Osteocyte (in vitro differentiated cells): ENCODE measurements at places on chromosomes 4 and X.

GRCh38 chr4:60737858-60738257, 462.3 kb upstream of the ADGRL3 start:
- no peak for DNase-seq

GRCh38 chr4:127978930-127979329, 13.7 kb downstream of the ABHD18 start:
- no peak for DNase-seq

DNA sequence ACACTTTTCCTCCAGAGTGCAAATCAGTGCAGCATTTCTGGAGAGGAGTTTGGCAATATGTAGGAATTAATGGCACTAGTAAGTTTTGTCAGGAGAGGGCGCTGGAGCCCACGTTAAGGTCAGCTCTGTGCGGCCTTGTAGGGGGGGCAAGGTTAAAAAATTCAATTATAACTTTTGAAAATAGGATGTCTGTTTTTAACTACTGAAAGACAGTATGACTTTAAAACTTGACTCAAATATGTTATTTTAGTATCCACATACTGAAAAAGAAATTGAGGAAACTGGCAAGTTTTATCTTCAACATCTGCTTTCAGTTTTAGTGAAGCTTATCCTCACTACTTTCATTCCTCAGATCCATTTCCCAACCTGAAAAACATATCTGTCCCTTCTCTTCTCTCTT, 30.9 kb upstream of the HSD17B13 start:
- no peak for DNase-seq

GRCh38 chr4:129322920-129323319, 227.0 kb downstream of the C4orf33 start:
- DNase-seq, result no peak

DNA sequence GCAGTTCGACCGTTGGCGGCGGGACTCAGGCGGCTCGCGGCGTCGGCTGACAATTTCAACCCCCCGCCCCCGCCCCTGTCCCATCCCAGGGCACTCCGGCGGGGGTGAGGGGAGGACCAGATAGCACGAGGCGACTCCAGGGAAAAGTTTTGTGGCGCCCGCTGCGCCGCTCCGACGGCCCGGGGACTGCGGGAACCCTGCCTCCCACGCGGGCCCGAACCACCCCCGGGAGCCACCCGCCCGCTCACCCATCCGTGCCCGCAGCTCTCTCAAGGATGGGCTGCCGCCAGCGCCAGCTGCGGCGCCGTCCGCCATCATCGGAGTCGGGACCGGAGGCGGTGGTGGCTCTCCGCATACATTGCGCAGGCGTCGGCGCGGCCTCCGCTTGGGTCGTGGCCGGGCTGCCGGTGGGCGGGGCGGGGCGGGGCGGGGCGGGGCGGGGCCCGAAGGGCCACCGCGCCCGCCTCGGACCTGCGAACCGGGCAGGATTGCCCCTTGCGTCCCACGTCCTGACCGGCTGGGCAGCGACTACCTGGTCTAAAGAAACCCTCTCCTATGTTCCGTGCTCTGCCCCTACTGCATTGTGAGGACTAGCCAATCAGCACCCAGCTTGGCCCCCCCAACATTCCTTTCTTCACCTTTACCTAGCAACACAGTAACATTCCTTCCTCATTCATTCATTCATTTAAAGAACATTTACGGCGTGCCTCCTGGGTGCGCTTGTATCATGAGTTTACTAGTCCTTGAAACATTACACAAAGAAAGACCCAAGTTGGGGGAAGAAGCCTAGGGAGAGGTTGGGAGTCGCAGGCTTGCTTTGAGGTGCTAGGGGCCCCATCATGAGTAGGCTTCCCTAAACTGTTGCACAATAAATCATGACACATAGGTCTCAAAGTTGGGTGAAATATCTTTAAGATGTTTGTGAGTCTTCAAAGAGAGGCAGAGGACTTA, at the start of gene MAP7D3:
Gene MAP7D3, minus strand, starts transcription at position 360 of the 951 bp plus-strand sequence. Its CDS starts 42 bp downstream, at position 318.
- DNase-seq, result peak; percentile 87

DNA sequence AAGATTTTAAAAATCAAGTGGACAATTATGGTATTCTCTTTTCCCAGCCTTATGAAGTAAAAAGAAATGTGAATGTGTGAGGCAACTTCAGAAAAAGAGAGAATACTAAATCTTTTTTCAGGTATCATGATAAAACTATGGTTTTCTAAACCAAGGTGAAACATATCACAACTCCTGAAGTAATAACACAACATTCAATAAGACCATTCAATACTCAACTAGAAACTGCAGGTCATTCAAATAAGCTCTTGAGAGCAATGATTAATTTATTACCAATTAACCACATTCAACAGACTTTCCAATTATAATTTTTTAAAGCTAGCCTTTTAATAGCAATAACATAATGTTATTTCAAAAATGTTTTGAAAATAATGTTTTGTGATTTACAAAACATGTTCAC, 35.8 kb downstream of the SLC10A7 start:
- no peak for DNase-seq

GRCh38 chr4:173074501-173074946, 94.1 kb upstream of the GALNT7 start:
- no peak for DNase-seq

DNA sequence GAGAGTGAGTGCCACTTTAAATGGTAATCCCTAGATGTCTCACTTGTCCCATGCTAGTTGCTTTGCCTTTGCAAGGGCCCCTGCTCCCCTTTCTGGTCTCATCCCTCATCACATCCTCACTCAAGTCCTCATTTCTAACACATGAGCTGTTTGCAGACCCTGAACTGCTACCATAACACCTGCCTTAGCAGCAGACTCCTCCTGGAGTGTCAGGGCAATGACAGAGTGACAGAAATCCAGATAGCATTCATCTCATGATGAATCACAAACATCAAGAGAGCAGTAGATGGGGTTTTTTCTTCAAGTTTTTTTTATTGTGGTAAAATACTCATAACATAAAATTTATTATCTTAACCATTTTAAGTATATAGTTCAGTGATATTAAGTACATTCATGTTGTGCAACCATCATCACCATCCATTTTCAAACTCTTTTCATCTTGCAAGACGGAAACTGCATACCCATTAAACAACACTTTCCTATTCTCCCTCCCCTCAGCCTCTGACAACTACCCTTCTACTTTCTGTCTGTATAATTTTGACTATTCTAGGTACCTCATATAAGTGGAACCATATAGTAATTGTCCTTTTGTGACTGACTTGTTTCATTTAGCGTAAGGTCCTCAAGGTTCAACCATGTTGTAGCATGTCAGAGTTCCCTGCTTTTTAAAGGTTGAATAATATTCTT, 133.2 kb upstream of the RPS6KA3 start:
- DNase-seq, result no peak

DNA sequence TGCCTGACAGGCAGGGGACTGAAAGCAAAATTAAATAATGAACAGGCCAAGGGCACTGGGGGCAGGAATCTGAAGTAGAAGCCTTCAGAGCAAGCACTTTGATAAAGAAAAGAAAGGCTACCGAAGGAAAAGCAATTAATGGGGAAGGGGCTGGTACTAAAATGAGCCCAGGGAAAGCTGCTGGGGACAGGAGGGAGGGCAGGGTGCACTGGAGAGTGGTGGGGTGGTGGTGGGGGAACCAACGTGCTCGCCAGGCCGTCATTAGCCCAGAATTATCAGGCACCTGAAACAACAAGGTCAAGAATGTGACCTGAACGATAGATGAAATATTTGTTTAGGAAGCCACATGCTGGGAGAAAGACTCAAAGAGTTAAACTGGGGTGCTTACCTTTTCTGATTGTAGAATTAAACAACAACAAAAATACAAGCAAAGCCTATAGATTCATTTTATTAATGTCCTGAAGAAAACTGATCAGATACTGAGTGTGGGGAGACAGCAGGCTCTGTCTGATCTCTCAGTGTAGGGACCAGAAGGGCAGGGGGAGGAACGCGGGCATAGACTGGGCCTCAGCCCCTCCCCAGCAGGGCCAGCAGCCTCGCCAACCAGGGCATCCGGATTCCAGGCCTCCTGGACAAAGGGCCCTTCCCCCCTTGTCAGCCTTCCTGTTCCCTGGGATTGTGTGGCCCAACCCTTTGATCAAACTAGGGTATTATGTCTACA, 239.7 kb upstream of the KLF3 start:
- no peak for DNase-seq

DNA sequence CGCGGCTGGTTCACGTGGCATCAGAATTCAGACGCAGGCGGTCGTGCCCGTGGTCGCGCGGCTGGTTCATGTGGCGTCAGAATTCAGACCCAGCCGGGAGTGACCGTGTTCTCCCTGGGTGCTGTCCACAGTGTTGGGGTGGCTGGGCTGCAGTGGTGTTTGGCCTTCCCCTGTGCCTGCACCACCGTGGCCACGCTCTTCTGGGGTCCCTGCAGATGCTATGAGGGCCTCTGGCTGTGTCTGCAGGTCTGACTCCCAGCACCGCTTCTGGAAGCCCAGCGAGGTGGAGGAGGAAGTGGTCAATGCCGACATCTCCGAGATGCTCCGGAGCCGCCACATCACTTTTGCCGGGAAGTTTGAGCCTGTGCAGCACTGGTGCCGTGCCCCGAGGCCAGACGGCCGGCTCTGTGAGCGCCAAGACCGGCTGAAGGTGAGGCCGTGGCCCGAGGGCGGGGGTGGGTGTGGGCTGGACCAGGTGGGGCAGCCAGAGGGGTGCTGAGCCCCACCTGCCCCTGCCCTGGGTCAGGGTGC, 26.4 kb downstream of the NKX1-1 start:
- DNase-seq, result no peak

- no peak for DNase-seq
Measured at GRCh38 chrX:149629730-149630387, 1.7 kb downstream of the TMEM185A start.

GRCh38 chrX:16577483-16578029, 72.4 kb upstream of the S100G start:
- no peak for DNase-seq

GRCh38 chr4:52643785-52644244, 15.3 kb downstream of the USP46 start:
- no peak for DNase-seq

DNA sequence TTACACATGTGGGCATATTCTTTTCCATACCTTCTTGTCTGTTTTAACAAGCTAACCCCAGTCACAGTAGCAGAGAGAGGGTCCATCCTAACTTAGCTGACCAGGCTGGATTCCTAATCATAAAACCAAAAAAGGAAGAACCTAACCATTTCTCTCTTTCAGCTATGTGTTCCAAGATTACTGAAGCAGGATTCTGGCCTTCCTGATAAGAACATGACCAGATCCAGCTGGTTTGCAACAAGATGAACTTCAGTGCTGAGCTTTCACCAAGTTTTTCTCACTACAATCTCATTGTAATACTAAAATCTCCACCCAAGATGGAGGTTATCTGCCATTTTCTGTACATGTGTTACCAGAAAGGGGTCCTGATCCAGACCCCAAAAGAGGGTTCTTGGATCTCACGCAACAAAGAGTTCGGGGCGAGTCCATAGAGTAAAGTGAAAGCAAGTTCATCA, 20.4 kb upstream of the UBA6 start:
- no peak for DNase-seq
